Hepatic stellate cell (primary cell): ENCODE measurements at places on chromosomes 4 and X.

GRCh38 chr4:143025081-143025704, 159.5 kb upstream of the USP38 start:
- DNase-seq = no peak

GRCh38 chr4:74098427-74098994, 484 bp downstream of the CXCL2 start:
- no peak for DNase-seq

- no peak for DNase-seq
Observed at GRCh38 chr4:133137571-133137970, 11.5 kb upstream of the PCDH10 start.

DNA sequence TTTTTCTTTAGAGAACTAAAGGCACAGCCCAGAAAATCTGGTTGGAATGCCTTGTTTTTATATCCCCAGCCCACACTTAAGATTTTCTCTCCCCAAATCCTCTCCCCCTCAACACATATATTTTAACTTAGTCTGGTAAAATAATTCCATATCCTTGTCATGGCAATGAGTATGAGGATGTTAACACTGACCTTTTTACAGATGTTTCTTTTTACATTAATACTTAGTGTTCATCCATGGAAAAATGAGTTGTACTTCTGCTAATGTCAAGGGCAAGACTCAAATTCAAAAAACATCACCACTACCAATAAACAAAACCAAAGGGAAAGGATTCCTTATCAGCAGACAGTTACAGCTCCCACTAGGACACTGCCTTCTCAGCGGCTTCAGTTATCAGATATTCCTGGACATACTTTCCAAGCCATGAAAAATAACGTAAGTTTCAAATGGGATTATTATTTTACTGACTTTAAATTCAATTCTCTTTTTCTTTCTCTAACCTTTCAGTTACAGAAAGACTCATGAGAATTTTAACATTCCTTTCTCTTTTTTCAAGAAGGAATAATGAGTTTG, 83.3 kb downstream of the RASL11B start:
- DNase-seq = no peak

DNA sequence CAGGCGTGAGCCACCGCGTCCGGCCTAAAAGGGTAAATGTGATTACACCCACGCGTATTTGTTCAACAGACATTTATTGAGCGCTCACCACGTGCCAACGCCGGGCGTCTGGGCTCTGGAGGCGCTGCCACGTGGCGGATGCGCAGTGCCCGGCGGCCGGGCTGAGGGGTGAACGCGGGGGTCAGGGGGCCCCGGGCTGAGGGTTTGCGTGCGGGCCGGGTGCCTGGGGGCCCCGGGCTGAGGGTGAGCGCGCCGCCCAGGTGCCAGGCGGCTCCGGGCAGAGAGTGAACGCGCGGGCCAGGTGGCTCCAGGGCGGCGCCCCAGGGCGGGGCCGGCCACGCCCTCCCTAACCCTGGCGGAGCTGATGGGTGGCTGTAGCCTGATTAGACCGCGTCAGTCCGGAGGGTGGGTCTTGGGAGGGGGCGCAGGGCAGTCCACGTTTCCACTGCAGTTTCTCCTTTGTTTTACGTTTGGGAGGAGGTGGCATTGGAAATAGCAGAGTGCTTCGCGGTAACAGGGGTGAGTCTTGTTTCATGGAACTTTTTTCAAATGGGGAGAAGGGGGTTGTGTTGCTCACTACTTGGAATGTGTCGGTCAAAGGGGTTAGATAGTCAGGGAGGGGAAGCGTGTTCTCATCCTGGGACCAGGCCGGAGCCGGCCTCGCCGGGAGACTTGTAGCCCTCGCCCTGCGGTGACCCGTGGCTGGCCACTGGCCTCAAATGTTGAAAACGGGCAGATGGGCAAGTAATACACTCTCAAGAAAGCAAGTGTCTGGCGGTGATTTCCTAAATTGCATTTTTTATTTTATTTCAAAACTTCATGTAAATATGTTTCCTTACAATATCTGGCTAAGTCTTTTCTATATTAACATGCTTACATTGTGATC, at the start of gene ZFP42:
TSS of gene ZFP42 (plus strand) at position 450 of the 886 bp plus-strand sequence. CDS start 7,037 bp downstream, outside the sequence.
- DNase-seq = no peak

- DNase-seq = no peak
Observed at GRCh38 chr4:150938873-150939499, 76.1 kb downstream of the LRBA start.

GRCh38 chrX:106894978-106895452, 8.1 kb downstream of the RIPPLY1 start:
- peak; percentile 15 for DNase-seq
